ENCODE measurements at places on chromosomes 13 and 19.

GRCh38 chr19:18340990-18341868 is 831 bp downstream of the PGPEP1 start:
- peak; percentile 83 for DNase-seq

DNA sequence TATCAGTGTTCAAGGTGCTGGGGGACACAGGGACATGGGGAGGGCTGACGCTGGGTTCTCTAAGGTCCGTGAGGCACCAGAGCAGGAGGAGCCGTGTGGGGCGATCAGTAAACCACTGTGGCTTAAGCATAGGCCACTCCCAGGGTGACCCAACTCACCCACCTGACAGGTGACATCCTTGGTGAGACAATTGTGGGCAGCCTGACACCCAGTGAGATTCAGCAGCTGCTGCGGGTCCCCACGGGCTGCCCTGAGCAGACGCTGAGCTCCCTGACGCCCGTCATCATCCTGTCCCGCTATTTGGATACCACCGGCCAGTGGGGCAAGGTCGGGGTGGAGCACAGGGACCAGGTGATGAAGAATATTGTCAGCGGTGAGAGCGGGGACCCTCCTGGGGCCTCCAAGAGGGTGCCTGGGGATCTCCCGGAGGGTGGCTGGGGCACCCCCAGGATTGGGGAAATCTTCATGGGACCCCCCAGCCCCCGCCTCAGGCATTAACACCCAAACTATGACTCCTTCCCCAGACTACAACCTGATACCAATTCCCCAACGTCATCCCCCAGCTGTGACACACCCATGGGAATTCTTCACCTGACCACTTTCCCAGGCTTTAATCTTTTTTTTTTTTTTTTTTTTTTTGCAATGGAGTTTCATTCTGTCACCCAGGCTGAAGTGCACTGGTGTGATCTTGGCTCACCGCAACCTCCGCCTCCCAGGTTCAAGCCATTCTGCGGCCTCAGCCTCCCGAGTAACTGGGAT is 33.3 kb upstream of the SHFL start:
- no peak for DNase-seq

GRCh38 chr19:41887711-41888382 is 4.9 kb downstream of the ARHGEF1 start:
- DNase-seq = peak; percentile 94

- DNase-seq = no peak
Measured at GRCh38 chr13:77339408-77339807, 12.5 kb upstream of the MYCBP2 start.

DNA sequence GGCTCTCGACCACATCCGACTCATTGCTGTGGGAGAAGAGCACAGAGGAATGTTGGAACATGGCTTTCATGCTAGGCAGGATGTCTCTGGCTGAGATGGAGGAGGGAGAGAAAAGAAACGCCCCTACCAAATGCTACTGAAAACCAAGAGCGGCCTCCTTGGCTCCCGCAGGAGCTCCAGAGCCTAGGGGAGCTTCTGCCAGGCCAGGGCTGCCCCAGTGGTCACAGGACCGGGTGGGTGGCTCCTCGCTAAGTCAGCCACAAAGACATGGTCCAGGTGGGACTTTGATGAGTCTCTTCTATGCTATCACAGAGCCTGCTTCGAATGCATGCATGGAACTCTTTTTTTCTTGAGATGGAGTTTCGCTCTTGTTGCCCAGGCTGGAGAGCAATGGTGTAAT is 6.7 kb downstream of the LONP1 start:
- no peak for DNase-seq

- DNase-seq = no peak
Measured at GRCh38 chr13:23129331-23129730, 51.4 kb upstream of the SGCG start.

DNA sequence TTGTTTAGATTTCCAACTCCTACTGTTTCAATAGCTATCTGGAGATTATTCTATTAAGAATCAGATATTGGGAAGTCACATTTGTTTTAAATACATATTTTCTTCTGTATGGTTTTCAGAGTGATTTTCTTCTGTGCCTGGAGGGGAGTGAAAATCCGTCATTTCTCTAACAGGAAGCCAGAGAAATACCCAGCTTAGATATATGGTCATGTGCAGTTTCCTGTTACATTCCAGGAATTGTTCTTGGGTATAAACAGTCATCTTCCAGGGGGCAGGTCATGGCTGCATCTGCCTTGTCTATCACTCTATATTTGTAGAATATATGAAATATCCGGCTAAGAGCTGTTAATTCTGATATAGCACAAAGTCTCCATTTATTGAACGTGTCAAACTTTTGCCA is 77.5 kb upstream of the MIR17HG start:
- DNase-seq = no peak

- DNase-seq = peak; percentile 70
Measured at GRCh38 chr19:9848060-9848459, 12.9 kb downstream of the PIN1 start.

DNA sequence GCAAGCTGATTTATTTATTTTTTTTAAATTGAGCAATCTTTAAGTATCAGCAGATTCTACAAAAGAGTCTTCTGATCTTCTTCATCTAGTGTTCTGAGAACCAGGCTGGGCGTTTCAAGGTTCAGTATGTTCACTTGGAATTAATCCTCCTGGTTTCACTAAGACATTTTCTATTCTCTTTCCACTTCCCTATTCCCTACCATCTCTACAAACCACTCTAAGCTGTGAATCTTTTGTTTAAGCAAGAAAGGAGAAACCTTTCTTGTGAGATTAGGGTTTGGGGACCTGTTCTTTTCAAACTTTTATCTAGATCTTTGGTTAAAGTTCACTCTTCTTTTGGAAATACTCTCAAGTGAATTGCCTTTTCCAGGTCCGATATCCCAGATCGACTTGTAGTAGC is 59.3 kb downstream of the URI1 start:
- no peak for DNase-seq

- DNase-seq = no peak
Measured at GRCh38 chr13:94464771-94465170, 14.7 kb downstream of the DCT start.

- no peak for DNase-seq
Measured at GRCh38 chr19:40284501-40285352, at the start of gene AKT2. AKT2 (minus strand) TSS chr19:40285345; CDS start chr19:40265267, 20,078 bp downstream.

GRCh38 chr19:14558370-14559066 is 13.3 kb downstream of the NDUFB7 start:
- DNase-seq = no peak

GRCh38 chr13:113937073-113937472 is 36.8 kb downstream of the C13orf46 start:
- no peak for DNase-seq

DNA sequence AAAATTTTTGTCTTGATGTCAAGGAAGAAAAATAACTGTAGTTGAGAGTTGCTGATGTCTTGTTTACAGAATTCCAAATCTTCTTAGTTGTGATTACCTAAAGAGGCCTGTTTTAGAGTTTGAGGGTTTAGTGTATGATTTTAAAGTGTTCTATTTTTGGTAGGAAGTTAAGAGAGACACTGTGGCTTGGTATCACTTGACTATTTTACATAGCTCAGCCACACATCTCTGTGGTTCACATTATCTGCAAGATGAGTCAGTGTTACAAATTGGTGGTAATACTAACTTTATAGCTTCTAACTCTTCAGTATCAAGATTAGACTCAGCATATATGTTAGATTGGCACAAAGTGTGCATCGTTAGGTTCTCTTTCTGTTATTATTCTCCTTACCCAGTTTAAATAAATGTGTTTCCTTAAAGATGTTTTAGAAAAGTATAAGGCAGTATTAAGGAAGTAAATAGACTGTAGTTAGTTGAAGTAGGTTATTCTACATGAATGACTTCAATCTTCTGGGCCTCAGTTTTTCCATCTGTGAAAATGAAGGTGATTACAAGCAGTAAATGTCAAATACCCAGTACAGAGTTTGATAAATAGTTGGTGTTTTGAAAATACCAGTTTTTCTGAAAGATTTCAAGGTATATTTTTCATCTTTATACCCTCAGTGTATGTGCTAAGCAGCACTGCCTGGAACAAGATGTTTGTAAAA is 33.4 kb downstream of the COG6 start:
- no peak for DNase-seq

- no peak for DNase-seq
Measured at GRCh38 chr13:74910415-74910814, 571.6 kb downstream of the TBC1D4 start.

GRCh38 chr13:44199627-44200207 is 173.9 kb upstream of the SERP2 start:
- no peak for DNase-seq

DNA sequence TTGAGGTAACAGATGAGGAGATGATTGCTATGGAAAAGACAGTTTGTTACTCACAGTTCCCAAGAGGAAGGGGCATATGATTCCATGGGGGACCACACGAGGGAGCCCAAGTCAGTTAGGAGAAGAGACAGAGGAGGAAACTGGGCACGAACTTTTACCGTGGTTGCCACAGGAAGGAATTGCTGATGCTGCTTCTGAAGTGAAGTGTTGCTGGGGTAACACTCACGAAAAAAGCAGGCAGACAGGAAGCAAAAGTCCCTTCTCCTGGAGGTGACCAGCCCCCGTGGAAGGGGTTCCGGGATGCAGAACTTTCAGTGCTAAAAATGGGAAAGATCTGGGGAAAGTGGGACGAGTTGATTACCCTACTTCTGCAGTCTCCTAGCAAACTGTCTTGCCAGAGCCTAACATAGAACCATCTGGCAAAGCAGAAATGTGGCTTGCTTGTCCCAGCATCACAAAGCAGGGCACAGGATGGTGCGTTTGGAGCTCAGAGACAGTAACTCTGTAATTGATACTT is 35.4 kb upstream of the MAP3K10 start:
- peak; percentile 15 for DNase-seq

DNA sequence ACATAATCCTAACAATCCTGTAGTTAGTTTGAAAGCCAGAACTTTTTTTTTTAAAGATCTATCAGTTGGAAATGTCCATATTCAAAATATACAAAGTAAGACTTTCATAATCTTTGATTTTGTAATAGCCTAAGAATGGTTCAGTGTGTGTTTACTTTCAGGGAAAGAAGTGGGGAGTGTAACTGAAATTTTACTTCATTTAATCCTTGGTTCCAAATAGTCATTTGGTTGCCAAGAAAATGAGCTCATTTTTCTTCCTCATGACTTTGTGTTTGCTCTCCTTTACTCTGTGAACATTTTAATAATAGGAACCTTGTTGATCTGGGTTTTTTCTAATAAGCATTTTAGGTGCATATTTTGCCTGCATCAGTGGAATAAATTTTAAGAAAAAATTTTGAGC is 278.8 kb downstream of the SLITRK6 start:
- no peak for DNase-seq

DNA sequence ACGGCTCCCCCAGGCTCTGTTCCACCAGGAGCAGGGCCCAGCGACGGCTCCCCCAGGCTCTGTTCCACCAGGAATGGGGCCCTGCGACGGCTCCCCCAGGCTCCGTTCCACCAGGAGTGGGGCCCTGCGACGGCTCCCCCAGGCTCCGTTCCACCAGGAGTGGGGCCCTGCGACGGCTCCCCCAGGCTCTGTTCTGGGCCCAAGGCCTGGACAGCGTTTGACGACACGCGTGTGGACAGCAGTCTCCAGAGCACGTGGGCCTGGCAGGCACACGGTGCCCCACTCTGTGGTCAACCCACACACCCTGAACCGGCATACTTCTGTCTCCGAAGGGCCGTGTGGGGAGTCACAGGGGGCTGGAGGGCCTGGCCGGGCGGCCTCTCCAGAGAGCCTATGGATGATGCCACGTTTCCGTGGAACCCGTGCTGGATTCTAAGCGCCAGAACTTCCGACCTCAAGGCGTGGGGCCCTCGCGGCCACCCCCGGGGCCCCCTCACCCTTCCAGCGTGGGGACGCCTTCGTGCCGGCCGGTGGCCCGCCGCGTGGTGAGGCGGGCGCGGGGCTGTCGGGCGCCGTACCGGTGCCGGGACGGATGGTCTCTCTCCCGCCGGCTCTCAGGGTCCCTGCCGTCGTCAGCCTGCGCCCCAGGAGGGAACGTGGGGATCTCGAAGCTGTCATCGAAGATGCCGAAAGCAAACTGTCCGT is 11.6 kb downstream of the FGF22 start:
- no peak for DNase-seq

DNA sequence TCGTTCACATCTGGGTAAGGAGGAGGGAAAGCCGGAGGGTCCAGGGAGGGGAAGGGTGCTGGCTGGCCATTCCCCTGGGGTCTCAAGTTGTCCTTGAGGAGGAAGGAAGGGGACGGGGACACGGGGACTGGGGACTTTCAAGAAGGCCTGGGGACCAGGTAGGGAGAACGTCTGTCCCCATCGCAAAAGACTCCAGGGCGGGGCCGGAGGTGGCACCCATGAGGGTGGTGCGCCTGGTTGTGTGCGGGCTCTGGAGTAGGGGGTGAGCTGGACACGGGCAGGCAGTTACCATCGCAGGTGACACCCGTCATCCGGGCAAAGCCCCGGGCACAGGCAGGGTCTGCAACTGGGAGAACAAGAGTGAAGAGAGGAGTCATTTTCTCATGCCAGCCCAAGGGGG is 23.4 kb downstream of the FBN3 start:
- DNase-seq = no peak

All from CD4-positive, alpha-beta T cell treated with Interleukin-6 for 4 hours (primary cell).